T47D (cell line): ENCODE measurements at places on chromosomes 6 and 20.
A peak's percentile ranks its signal among the peaks of the same experiment; 100 is the strongest.

- no peak for DNase-seq
These were observed 672.9 kb upstream of the MARCKS start for GRCh38 chr6:113184291-113184690.

- DNase-seq = no peak
These were observed 83.2 kb downstream of the LAMP5 start for GRCh38 chr20:9597547-9597946.

- DNase-seq = no peak
These were observed 394.4 kb downstream of the DOK5 start for GRCh38 chr20:54869765-54870164.

DNA sequence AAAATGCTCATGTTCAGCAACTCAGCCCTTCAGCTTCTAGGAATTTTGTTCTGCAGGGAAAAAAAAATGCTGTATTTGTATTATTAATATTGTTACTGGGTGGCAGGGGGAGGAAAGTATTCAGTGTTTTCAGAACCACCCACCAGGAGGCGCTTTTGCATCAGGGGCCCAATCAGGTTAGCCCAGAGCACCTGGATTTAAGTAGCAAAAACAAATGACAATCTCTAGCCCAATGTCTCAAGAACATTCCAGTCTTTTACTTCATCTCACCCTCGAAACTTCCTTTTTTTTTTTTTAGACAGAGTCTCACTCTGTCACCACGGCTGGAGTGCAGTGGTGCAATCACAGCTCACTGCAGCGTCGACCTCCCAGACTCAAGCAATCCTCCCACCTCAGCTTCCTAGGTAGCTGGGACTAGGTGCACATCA is 635 bp upstream of the C20orf203 start:
- peak; percentile 87 for DNase-seq

DNA sequence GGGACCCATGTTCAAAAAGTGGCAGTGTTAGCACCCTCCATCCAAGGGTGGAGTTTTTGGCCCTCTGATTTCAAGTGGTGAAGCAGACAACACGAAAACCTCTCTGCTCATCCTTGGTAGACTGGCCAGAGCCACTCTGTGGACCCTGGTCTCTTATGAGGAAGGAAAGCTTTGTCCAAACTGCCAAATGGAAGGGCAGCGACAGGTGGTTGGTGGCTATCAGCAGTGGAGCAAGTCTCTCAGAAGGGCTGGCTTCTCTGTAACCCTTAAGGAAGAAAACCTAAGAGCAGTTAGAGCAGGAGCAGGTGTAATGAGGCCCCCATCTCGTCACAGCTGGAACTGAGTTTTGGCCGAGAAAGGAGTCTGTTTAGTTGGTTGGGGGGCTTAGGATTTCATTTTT is 155.8 kb downstream of the SLC16A10 start:
- DNase-seq = no peak

GRCh38 chr6:19515939-19516338 is 321.2 kb upstream of the ID4 start:
- no peak for DNase-seq

DNA sequence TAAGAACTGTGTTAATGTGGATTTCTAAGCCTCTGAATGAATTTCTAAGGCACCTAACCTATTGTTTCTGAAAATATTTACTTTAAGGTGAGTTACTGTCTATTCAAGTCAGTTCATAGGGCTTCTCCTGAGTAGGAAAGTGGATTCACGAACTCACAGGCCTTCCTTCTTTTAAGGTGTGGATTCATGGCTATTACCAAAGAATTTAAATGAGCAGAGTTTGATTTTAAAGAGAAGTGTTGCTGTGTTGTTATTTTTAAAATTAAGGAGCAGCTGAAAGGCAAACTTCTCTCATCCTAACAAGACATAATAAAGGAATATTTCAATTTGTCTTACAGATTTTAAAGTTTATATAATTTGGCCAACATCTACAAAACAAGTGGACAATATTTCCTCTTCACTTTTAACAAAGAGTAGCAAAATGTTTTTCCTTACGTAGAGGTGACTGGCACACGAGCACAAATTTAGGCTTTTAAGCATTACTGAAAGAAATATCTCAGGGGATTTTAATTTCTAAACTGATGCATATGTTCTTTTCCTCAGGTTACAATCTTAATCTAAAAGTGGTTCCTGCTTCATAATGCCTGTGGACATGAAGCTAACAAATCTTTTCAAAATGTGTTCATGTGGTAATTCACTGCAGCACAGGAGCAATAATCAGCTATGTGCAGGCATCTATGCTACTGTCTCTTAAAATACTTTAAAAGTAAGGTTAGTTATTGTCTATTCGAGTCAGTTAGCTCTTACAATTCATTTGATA is 602 bp upstream of the TSPYL4 start:
- DNase-seq = no peak

DNA sequence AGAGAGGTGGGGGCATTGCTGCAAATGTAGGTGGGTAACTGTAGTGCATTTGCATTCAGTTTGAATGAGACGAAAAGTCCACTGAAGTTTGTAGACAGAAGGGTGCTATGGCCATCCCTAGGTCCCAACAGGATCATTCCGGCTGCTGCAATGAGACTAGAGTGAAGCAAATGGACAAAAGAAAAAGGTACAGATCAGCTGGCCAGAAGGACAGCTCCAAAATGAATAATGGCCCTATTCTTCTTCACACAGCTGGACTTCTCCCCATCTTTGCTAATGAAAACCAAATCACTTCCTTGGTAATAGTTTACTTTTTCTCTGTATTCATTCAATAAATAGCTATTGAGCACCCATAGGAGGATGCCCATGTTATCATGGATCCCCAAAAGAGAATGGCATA is 56.4 kb upstream of the TPD52L1 start:
- no peak for DNase-seq

DNA sequence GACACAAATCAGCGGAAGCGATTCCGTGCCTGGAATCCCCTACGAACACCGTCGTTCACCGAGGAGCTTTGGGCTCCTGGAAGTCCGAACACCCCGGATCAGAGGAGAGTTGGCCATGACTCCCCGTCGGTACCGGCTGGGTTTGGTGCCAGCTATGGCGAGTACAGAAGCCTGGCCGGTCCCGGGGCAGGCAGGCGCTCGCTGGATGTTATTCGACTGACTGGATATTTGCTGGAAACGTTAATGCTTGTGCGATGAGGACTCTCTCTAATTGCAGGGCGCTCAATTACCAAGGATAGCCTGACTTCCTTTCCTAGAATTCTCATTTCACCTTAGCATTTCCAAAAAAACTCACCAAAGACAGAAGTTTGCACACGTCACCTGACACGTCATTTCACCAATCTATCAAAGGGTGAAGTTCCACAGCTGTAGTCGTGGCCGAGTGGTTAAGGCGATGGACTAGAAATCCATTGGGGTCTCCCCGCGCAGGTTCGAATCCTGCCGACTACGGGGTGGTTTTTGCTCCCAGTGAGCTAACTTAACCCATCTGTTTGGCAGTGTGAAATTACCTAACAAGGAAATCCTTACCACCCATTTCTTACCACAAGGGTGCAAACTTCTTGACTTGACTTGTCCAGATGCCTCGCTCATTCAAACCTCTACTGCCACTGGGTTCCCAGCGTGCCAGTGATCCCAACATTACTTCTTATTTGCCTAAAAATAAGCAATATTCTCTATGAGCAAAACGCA is 22.7 kb upstream of the ZNF184 start:
- no peak for DNase-seq

DNA sequence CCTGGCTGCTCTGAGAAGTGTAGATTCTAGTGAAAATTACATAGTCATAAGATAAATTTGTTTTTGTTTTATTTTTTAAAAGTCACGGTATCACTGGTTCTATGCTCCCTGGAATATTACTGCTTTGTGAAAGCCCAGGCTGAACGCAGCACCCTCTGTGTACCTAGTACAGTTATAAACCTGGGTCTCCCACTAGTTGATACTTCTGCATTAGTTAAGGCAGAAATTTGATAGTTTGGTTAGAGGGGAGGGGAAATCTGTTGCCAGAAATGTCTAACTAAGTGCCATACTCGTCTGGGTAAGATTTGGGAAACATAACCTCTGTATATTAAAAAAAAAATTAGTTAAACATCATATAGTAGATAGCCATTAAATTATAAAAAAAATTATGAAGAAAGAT is 110.6 kb upstream of the TRAF3IP2 start:
- no peak for DNase-seq

- DNase-seq = no peak
These were observed 73.4 kb upstream of the NOX3 start for GRCh38 chr6:155528982-155529453.

GRCh38 chr20:1499528-1500420 is 8.6 kb upstream of the SIRPB2 start:
- no peak for DNase-seq

- no peak for DNase-seq
These were observed 21.1 kb downstream of the THBS2 start for GRCh38 chr6:169232507-169232931.

- DNase-seq = no peak
These were observed 267.2 kb upstream of the SULF2 start for GRCh38 chr20:48052475-48052835.

DNA sequence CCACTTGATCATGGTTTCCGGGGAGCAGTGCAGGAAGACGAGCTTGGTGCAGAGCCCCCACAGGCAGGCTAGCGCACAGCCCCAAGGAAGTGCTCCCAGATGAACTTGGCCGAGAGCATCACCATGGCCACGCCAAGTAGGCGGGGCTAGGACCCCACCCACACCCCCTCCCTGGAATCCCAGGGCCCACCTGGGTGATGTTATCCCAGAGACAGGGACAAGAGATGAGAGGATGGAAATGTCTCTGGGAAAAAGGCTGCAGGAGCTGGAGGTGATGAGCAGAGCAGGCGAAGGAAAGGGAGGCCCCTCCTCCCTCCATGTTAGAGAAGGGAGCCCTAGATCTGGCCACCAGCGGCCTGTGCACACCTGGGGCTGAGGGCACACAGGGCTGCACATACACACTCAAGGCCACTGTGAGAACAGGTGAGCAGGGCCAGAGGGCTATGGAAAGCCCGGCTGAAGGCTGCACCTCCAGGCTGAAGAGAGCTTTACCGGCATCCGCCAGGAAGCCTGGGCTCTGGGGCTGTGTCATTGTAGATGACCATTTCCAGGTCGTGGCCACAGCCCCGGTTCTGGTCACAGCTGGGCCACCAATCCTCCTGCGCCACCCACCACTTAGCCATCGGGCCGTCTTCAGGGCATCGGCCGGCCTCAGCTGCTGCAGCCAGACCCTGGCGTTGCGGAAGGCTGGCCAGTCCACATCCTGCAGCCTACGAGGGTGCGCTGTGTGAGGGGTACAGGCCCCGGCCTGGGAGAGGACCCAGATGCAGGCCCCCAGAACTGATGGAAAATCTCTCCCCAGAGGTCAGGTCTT is 24.9 kb downstream of the NPEPL1 start:
- DNase-seq = no peak

GRCh38 chr20:24818056-24818455 is 131.0 kb upstream of the CST7 start:
- no peak for DNase-seq

- no peak for DNase-seq
These were observed 59.2 kb downstream of the SYNJ2 start for GRCh38 chr6:158040804-158041347.

DNA sequence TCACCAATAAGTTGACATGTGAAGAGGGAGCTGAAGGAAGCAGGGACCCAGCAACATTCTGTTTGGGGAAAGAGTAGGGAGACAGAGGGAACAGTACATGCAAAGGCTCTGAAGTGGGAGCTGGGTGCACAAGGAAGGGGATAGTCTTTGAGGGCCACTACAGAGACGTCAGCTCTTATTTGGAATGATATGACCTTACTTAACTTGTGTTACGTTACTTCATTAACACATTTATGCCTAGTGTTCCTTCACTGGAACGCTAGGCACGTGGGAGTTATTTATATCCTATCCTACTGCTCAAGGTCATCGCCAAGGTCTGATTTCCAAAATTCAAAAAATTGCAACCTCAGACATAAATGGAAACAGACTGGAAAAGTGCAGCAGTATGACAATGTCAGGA is 20.2 kb downstream of the NAPB start:
- DNase-seq = no peak

- DNase-seq = no peak
These were observed 14.2 kb downstream of the FARS2 start for GRCh38 chr6:5275497-5275896.

DNA sequence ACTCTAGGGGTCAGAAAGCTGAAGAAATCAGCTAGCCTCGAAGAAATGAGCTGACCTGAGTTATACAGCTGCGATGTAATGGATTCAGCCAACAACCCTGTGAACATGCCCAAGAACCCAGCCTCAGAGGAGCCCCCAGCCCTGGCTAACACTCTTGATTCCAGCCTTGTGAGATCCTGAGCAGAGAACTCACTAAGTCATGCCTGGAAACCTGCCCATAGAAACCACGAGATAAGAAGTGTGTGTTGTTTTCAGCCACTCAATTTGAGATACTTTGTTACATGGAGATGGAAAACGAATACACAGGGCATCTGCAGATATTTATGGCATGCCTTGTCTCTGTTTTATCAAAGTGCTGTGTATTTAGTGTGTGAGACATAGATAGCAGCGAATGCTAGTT is 265.2 kb downstream of the QKI start:
- DNase-seq = no peak

DNA sequence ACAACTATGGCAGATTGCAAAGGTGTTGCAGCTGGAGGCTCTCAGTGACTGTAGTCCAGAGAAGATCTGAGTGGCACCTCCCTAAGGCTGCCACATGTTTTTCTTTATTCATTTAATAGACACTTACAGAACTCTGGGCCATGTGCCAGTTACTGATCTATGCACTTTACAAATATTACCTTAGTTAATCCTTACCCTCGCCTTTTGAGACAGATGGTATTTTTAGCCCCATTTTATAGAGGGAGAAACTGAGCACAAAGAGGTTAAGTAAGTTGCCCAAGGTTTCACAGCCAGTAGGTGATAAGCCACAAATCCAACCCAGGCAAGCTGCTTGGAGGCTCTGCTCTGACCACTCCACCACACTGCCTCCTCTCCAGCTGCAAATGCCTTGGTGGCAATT is 6.5 kb upstream of the SCRT2 start:
- DNase-seq = no peak

- peak; percentile 57 for DNase-seq
These were observed 26.3 kb downstream of the RPRD1B start for GRCh38 chr20:38059832-38060231.

- DNase-seq = no peak
These were observed 12.4 kb upstream of the CPNE5 start for GRCh38 chr6:36851626-36852025.

- no peak for DNase-seq
These were observed 2.3 kb downstream of the NRSN2 start for GRCh38 chr20:348972-349841.

DNA sequence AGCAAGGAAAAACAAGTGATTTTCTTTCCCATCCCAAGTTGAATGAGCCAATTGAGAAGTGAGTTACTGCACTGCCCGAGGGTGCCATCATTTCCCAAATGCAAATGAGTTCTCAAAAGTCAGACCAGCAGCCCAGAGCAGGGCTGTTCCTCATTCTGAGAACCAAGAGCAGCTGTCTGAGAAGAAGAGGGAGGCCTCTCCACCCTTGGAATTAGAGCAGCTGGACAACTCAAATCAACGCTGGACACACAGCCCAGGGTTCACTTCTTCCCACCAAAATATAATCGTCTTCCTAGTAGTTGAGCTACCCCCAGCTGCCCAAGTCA is 4.6 kb upstream of the PREX1 start:
- DNase-seq = no peak

- no peak for DNase-seq
These were observed 62.7 kb upstream of the GLP1R start for GRCh38 chr6:38985839-38986238.
